Activated T-helper 1 cell treated with anti-CD3 and anti-CD28 coated beads, Interleukin-12 subunit alpha, Interleukin-12 subunit beta, Interleukin-2, Interleukin-4 antibody, amounts not matched to agents 30 ng/mL and 10 ng/mL and 1 ng/mL, durations not matched to agents 14 hours and 24 hours and 36 hours (primary cell): ENCODE measurements at places on chromosomes 3 and 15. TPM values are rescaled to one million over a fixed set of nuclear protein-coding genes. Genes with fewer than 3 reads are reported as not detected.

Gene COL7A1
- 0.39 and 0.83 TPM in 2 replicates for total RNA-seq

Gene LDHAL6B
- total RNA-seq: not detected in 2 replicates

Gene SLC12A8
- 1.1 TPM in 2 replicates for total RNA-seq

Gene PAK6
- total RNA-seq: 0.26 and 0.78 TPM in 2 replicates

Gene RHOV
- total RNA-seq: 1.3 and 1.6 TPM in 2 replicates

Gene CD80
- 18.1 and 19.5 TPM in 2 replicates for total RNA-seq

Gene CNTN4
- total RNA-seq: not detected in 2 replicates

Gene CAPN3
- total RNA-seq: 1.5 and 1.6 TPM in 2 replicates

Gene ATP8B4
- 49.7 and 52.9 TPM in 2 replicates for total RNA-seq

Gene SNTN
- total RNA-seq: not detected in 2 replicates

Gene LEO1
- 36.3 and 36.5 TPM in 2 replicates for total RNA-seq

Gene TMIE
- 0.34 TPM in 1 of 2 replicates, not detected in the other for total RNA-seq

Gene FILIP1L
- 2.0 and 2.9 TPM in 2 replicates for total RNA-seq

Gene PTH1R
- total RNA-seq: not detected in 2 replicates

Gene GUCA1C
- total RNA-seq: not detected in 2 replicates

Gene USP50
- 0.37 TPM in 1 of 2 replicates, not detected in the other for total RNA-seq

Gene SH2D7
- total RNA-seq: not detected in 2 replicates

Gene CLDN18
- total RNA-seq: not detected in 2 replicates

Gene CTXN2
- not detected in 2 replicates for total RNA-seq

Gene GPR160
- total RNA-seq: 3.4 and 3.5 TPM in 2 replicates

Gene UROC1
- total RNA-seq: not detected in 2 replicates

Gene DUOXA2
- total RNA-seq: not detected in 2 replicates

Gene CRBN
- total RNA-seq: 36.8 and 42.5 TPM in 2 replicates

Gene ACSBG1
- 0.15 and 0.52 TPM in 2 replicates for total RNA-seq

Gene LRRIQ4
- 0.10 and 0.12 TPM in 2 replicates for total RNA-seq

Gene TEX55
- not detected in 2 replicates for total RNA-seq

Gene ITIH1
- total RNA-seq: not detected in 2 replicates

Gene NR2F2
- total RNA-seq: not detected in 2 replicates

Gene CPEB1
- total RNA-seq: not detected in 2 replicates

Gene LMOD3
- total RNA-seq: not detected in 2 replicates

Gene RASL12
- total RNA-seq: not detected in 2 replicates

Gene P3H2
- total RNA-seq: not detected in 2 replicates

Gene TM6SF1
- total RNA-seq: 4.5 and 5.2 TPM in 2 replicates

Gene POC1A
- total RNA-seq: 20.3 and 24.9 TPM in 2 replicates

Gene SMCO1
- total RNA-seq: not detected in 2 replicates

Gene OGG1
- 40.2 and 40.6 TPM in 2 replicates for total RNA-seq

Gene POTEB2
- not detected in 2 replicates for total RNA-seq

Gene GCNT3
- total RNA-seq: not detected in 2 replicates

Gene HTR3E
- not detected in 2 replicates for total RNA-seq

Gene CEP19
- total RNA-seq: 3.9 and 4.1 TPM in 2 replicates

Gene PATL2
- total RNA-seq: 11.1 and 11.5 TPM in 2 replicates

Gene IL17RE
- total RNA-seq: 3.2 and 3.5 TPM in 2 replicates

Gene INSYN1
- not detected in 2 replicates for total RNA-seq

Gene TRPM1
- total RNA-seq: not detected in 2 replicates

Gene GALNT15
- not detected in 2 replicates for total RNA-seq

Gene EPHB1
- total RNA-seq: 5.0 and 5.2 TPM in 2 replicates

Gene EXD1
- not detected in 2 replicates for total RNA-seq
